ENCODE measurements at places on chromosomes 3 and 15. TPM values are rescaled to one million over a fixed set of nuclear protein-coding genes. Genes with fewer than 3 reads are reported as not detected.

- H3K4me3 ChIP-seq, result no peak overlapping the region
- peaks cover 3% of the 10 kb centered on the region for H3K36me3 ChIP-seq
- H3K4me1 ChIP-seq, result peaks cover 16% of the 10 kb centered on the region
- no peaks in the 10 kb centered on the region for H3K27me3 ChIP-seq
Observed at GRCh38 chr3:149826636-149827035, 13.6 kb downstream of the RNF13 start.

- no peaks in the 10 kb centered on the region for H3K4me1 ChIP-seq
- H3K36me3 ChIP-seq, result no peaks in the 10 kb centered on the region
- no peak for DNase-seq
- H3K27ac ChIP-seq, result no peak overlapping the region
- H3K4me3 ChIP-seq, result no peak overlapping the region
Observed at GRCh38 chr3:6250167-6250566, 610.7 kb upstream of the GRM7 start.

DNA sequence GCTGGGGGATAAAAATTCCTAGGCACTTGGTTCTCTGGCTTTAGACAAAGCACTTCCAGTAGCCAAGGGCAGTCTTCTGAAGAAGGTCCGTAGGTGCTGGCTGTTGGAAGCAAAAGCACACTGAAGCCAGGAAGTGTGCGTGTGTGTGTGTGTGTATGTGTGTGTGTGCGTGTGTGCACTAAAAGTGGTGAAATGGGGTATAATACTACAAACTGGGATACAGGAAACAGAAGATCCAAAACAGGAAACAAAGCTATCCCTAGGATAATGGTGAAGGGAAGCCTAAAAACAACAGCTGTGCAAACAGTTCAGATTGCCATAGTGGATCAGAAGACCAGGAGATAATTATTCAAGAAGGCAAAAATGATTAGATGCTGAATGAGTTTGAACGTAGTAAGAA is 103.4 kb downstream of the IL20RB start:
- H3K27ac ChIP-seq, result no peak overlapping the region
- H3K27me3 ChIP-seq, result peaks cover 32% of the 10 kb centered on the region
- peaks cover 3% of the 10 kb centered on the region for H3K36me3 ChIP-seq
- H3K4me3 ChIP-seq, result no peak overlapping the region
- DNase-seq, result no peak
- peaks cover 4% of the 10 kb centered on the region for H3K4me1 ChIP-seq

GRCh38 chr3:48157950-48158376 is 30.3 kb downstream of the CDC25A start:
- no peaks in the 10 kb centered on the region for H3K36me3 ChIP-seq
- no peaks in the 10 kb centered on the region for H3K27me3 ChIP-seq
- H3K4me1 ChIP-seq, result peaks cover 6% of the 10 kb centered on the region
- DNase-seq, result no peak
- H3K4me3 ChIP-seq, result no peak overlapping the region
- H3K27ac ChIP-seq, result no peak overlapping the region

- H3K27me3 ChIP-seq, result no peaks in the 10 kb centered on the region
- DNase-seq, result no peak
- peaks cover 5% of the 10 kb centered on the region for H3K36me3 ChIP-seq
- no peak overlapping the region for H3K4me3 ChIP-seq
Observed at GRCh38 chr3:17183951-17184550, 299.3 kb downstream of the PLCL2 start.

DNA sequence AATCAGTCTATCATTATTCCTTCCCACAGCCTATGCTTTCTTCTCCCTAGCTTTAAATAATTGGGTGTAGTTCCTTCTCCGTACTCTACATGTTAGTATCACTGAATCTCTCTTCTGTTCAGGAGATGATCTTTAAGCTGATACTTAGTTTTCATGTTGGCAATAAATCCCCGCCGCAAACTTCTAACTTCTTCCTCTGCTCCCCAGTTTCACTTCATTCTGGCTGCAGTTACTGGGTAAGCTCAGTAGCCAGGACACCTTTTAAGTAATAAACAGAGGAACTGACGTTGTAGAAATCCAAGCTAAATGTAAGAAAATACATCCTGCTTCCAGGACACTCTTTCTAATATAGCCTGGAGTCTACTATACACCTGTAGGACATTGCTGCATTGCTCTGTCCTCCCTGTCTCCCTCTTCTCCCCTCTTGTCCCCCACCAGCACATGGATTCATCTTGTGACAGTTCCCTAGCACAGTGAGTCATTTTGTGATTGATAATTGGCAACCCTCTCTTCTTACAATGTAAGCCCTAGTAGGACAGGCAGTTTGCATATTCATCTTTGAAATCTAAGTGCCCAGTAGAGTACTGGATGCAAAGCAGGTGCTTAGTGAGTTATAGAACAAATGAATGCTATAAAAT is 598.2 kb downstream of the UNC13C start:
- no peak overlapping the region for H3K4me3 ChIP-seq
- peaks cover 12% of the 10 kb centered on the region for H3K27me3 ChIP-seq
- H3K4me1 ChIP-seq, result no peaks in the 10 kb centered on the region
- DNase-seq, result no peak
- H3K27ac ChIP-seq, result no peak overlapping the region

DNA sequence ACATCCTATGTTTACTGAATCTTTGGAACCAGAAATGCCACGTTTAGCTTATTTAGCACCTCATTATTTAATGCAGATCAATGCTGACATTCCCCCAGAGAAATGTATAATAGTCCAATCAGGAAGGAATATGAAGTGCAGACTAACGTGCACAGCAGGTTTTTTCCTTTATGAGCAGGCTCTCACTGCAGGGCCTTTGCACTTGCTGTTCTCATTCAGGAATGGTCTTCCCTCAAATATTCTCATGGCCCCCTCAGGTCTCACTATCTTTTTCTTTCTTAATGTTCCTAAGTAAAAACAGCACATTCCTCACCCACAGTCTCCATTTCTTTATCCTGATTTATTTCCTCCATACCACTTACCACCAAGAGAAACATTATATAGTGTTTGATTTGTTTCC is 174.6 kb downstream of the FOXP1 start:
- peaks cover 32% of the 10 kb centered on the region for H3K4me1 ChIP-seq
- H3K27me3 ChIP-seq, result no peaks in the 10 kb centered on the region
- H3K36me3 ChIP-seq, result peaks cover 4% of the 10 kb centered on the region

DNA sequence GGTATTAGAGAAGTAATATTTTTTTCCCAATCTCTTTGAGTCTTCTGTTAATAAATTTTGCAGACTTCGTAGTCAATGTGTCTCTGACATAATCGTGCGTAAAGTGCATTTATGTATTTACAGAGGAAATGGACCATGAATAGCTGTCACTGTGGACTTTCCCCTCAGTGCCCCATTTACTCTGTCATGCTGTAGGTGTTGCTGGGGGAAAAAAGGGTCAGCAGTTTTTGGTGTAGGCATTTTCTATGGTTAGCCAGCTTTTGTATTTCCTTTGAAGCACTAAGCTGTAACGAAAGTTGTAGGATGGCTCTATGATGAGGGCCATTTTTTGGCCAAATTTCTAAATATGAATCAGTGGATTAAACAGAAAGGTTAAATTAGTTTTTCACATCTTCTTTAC is 598.4 kb downstream of the FGF12 start:
- H3K27me3 ChIP-seq, result no peaks in the 10 kb centered on the region
- no peak overlapping the region for H3K4me3 ChIP-seq
- H3K4me1 ChIP-seq, result no peaks in the 10 kb centered on the region
- DNase-seq, result no peak
- H3K36me3 ChIP-seq, result no peaks in the 10 kb centered on the region

- H3K36me3 ChIP-seq, result no peaks in the 10 kb centered on the region
- H3K4me1 ChIP-seq, result no peaks in the 10 kb centered on the region
- H3K4me3 ChIP-seq, result no peak overlapping the region
- H3K27ac ChIP-seq, result no peak overlapping the region
Observed at GRCh38 chr3:18937574-18937973, 210.7 kb upstream of the KCNH8 start.

DNA sequence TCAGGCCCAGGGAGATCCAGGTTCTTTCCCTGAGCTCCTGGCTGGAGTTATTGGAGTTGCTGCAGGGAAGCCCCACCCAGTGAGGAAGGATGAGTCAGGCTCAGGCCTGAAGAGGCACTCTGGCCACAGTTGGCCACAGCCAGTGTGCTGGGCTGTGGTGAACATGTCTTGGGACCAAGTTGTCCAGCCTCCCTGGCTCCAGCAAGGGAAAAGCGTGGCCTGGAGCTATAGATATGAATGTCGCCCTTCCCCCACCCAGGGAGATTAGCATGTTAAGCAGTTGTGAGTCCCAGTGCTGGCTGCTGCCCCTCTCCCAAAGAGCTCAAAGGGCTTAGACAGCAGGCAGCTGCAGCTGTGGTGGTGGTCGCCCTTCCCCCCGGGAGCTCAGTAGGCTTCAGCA is 963.2 kb downstream of the ROBO2 start:
- H3K4me1 ChIP-seq, result no peaks in the 10 kb centered on the region
- H3K36me3 ChIP-seq, result no peaks in the 10 kb centered on the region
- H3K27me3 ChIP-seq, result no peaks in the 10 kb centered on the region
- DNase-seq, result no peak
- no peak overlapping the region for H3K4me3 ChIP-seq

- peaks cover 14% of the 10 kb centered on the region for H3K36me3 ChIP-seq
- no peak for DNase-seq
- peak overlapping the region; percentile 66 for H3K27ac ChIP-seq
- peak overlapping the region; percentile 81 for H3K4me3 ChIP-seq
Observed at GRCh38 chr15:67820992-67821783, 4.1 kb upstream of the SKOR1 start.

- H3K4me1 ChIP-seq, result no peaks in the 10 kb centered on the region
- no peak overlapping the region for H3K27ac ChIP-seq
- H3K36me3 ChIP-seq, result no peaks in the 10 kb centered on the region
Observed at GRCh38 chr3:151789853-151790463, 24.0 kb upstream of the AADAC start.

GRCh38 chr3:1910322-1910721 is 188.3 kb upstream of the CNTN4 start:
- H3K27ac ChIP-seq, result no peak overlapping the region
- no peaks in the 10 kb centered on the region for H3K4me1 ChIP-seq
- H3K27me3 ChIP-seq, result no peaks in the 10 kb centered on the region
- H3K4me3 ChIP-seq, result no peak overlapping the region

- DNase-seq, result no peak
- no peak overlapping the region for H3K27ac ChIP-seq
- no peaks in the 10 kb centered on the region for H3K27me3 ChIP-seq
- H3K36me3 ChIP-seq, result peaks cover 8% of the 10 kb centered on the region
- peaks cover 8% of the 10 kb centered on the region for H3K4me1 ChIP-seq
Observed at GRCh38 chr3:132709761-132710160, 12.4 kb downstream of the NPHP3 start.

DNA sequence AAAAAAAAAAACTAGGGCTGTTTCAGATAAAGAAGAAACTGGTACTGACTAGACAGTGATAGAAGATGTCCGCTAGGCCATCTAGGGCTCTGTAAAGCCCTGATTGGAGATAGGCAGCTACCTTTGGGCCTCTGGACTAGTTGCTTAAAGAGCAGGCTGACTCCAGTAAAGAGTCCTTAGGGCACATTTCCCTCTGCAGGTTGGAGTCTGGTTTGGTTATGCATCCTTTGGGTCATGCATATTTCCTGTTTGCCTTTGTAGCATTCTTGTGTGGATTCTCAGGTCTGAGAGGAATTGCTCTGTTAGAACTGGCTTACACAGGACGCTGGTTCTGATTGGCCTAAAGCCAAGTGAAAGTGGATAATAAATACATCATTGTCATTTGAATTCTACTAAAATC is 165.5 kb upstream of the LRRN1 start:
- no peaks in the 10 kb centered on the region for H3K36me3 ChIP-seq
- no peaks in the 10 kb centered on the region for H3K27me3 ChIP-seq
- H3K27ac ChIP-seq, result no peak overlapping the region
- H3K4me3 ChIP-seq, result no peak overlapping the region
- no peaks in the 10 kb centered on the region for H3K4me1 ChIP-seq

DNA sequence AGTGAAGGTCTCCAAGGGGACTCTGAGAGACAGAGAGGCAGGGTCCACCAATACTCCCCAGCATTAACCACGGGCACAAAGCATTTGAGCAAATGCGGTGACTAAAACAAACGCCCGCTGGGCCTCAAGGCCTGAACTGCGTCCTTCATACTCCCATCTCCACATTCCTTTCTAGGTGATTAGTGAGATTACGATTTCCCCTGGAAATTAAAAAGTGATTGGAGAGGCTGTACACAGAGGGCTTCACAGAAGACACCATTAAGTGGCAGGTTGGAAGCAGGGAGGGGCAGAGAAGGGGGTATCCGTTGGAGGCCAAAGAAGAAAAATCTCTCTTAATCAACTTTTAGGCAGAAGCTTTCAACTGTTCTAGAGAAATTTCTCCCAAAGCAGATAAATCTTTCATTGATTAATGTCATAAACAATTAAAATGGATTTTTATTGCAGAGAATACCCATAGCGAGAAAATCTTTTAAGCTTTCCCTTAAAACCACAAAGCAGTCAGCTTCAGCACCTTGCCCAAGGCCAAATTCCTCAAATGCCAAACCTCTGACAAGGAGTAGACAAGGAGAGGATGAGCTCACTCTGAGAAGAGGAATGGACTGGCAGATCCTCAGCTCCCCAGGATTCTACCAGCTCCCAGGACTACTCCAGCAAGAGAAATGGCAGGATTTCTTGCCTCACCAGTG is 38.2 kb downstream of the MB21D2 start:
- H3K27me3 ChIP-seq, result no peaks in the 10 kb centered on the region
- DNase-seq, result no peak
- H3K4me3 ChIP-seq, result no peak overlapping the region

DNA sequence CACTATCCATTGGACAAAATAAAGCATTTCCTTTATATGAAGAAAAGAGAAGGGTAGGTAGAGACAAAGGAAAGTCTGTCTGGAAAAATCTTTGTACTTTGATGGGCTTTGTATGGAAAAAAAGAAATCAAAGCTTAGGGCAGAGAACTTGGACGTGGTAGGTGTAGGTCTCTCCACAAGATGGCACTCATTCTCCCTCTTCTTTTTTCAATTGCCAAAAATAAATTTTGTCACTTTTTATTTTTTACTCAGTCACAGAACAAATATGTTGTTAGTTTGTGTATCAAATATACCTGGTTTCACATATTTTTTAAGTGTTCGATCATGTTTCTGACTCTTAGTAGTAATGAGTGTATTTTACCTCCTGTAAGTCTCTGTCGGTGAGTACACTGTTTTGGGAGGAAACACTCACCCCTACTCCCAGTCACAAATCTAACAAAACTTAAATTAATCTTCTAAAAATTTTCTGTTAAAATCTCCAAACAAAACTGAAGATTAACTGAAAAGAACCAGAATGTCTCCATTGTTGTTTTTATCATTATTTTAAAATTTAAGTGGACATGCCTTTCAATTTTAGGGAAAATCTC is 415.8 kb upstream of the GOLIM4 start:
- H3K36me3 ChIP-seq, result no peaks in the 10 kb centered on the region
- no peaks in the 10 kb centered on the region for H3K4me1 ChIP-seq
- H3K4me3 ChIP-seq, result no peak overlapping the region
- H3K27me3 ChIP-seq, result no peaks in the 10 kb centered on the region

- peaks cover 7% of the 10 kb centered on the region for H3K4me1 ChIP-seq
- no peak for DNase-seq
- H3K36me3 ChIP-seq, result peaks cover 6% of the 10 kb centered on the region
Observed at GRCh38 chr3:100437721-100438622, 36.6 kb downstream of the LNP1 start.

- H3K4me3 ChIP-seq, result peak overlapping the region; percentile 63
- H3K27me3 ChIP-seq, result no peaks in the 10 kb centered on the region
- peaks cover 3% of the 10 kb centered on the region for H3K36me3 ChIP-seq
- peaks cover 64% of the 10 kb centered on the region for H3K4me1 ChIP-seq
- no peak for DNase-seq
- peak overlapping the region; percentile 95 for H3K27ac ChIP-seq
Observed at GRCh38 chr3:56782906-56783305, 18.8 kb downstream of the ARHGEF3 start.

EPHB3 gene
- total RNA-seq, result 0.35 TPM

HES1 gene
- 2.4 TPM for total RNA-seq

CXCR6 gene
- 4.4 TPM for total RNA-seq

TM2D3 gene
- total RNA-seq, result 91.0 TPM

ABHD17C gene
- 2.3 TPM for total RNA-seq

SCAPER gene
- 33.7 TPM for total RNA-seq

MORC1 gene
- total RNA-seq, result 0.68 TPM

FBXW12 gene
- total RNA-seq, result not detected

STOML1 gene
- 3.7 TPM for total RNA-seq

ZIC4 gene
- total RNA-seq, result not detected

CHRM5 gene
- not detected for total RNA-seq

ADGRG7 gene
- not detected for total RNA-seq

RLBP1 gene
- total RNA-seq, result not detected

Data from T-helper 17 cell (primary cell).